ENCODE measurements at places on chromosomes 3 and 15.

- no peak for DNase-seq
Observed at GRCh38 chr15:70058642-70059360, 38.9 kb downstream of the TLE3 start.

DNA sequence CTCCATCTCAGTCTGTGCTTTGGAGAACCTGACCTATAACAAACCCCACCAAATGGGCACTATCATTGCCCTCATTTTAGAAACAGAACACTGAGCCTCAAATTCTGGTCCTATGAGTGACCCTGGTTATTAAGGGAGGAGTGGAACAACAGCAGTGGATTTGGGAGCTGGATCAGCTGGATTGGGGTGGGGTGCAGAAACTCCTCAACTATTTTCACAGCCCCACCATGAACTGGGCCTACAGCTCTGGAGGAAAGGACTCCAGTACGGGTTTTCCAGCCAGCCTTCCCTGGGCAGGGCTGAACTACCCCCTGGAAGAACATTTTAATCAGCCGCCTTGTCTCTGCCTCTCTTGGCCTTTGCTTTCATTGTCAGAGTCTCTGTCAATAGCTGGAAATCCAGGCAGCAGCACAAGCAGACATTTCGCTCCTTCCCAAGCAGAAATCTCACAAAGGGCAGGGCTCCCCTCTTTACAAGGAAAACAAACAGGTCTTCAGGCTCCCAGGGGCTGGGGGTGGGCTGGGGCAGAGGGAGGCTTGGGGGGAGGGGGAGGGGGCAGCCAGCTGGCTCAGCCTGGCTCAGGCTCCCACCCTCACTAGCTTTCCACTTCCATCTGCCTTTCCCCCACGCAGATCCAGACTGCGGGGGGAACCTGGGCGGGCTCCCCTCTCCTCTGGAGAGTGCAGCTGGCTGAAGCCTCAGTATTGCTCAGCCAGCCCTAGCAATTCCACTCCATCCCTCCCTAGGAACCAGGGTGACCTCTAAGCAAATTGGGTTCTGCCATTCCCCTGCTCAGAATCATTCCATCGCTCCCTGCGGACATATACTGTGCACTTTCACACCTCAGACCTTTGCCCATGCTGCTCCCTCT is 13.7 kb upstream of the TLE3 start:
- no peak for DNase-seq

- DNase-seq = no peak
Observed at GRCh38 chr15:97684249-97684648, 276.3 kb upstream of the ARRDC4 start.

- DNase-seq = no peak
Observed at GRCh38 chr3:156460206-156460611, 94.7 kb downstream of the SSR3 start.

- DNase-seq = peak; percentile 54
Observed at GRCh38 chr15:41585127-41586047, 26.4 kb downstream of the TYRO3 start.

DNA sequence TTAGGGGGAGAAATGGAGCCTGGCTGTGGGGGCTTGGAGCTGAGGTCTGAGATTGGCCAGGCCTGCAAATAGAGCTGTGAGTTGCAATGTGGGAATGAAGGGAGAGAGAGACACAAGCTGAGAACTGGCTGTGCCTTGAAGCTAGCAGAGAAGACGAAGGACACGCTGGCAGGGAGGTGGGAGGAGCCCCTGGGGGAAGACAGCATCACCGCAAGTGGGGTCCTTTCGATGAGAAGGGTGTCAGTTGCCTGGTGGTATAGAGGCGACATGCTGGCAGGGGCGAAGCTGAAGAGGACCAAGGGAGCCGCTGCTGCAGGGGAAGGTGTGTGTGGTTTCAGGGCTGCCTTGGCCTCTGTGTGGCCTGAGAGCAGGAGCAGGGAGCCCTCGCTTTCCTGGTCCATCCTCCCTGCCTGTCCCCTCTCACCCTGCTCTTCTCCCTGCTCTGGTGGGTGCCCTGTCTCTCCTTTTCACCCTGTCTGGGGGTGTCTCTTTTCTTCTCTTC is 5.5 kb downstream of the RHCG start:
- no peak for DNase-seq
